ENCODE measurements at places on chromosomes 6 and 20.

DNA sequence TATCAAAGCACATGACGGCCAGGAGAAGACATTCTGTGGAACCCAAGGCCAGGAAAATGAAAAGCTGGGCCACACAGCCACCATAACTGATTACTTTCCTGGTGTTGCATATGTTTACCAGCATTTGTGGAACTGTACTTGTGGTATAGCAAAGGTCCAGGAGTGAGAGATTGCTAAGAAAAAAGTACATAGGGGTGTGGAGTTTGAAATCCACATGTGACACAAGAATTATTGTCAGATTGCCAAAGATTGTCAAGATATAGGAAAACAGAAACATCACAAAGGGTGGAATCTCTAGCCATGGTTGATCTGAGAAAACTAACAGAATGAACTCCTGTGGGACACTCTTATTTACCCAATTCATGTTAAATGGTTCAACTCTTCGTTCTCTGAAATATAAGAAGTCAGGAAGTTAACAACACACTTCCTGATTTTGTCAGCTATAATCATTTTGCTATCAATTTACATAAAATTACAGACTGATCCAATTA, at the start of gene OR2B2:
Gene OR2B2 (minus strand): TSS at position 441 of the 491 bp plus-strand sequence. CDS start 77 bp downstream, at position 364.
- DNase-seq = no peak

DNA sequence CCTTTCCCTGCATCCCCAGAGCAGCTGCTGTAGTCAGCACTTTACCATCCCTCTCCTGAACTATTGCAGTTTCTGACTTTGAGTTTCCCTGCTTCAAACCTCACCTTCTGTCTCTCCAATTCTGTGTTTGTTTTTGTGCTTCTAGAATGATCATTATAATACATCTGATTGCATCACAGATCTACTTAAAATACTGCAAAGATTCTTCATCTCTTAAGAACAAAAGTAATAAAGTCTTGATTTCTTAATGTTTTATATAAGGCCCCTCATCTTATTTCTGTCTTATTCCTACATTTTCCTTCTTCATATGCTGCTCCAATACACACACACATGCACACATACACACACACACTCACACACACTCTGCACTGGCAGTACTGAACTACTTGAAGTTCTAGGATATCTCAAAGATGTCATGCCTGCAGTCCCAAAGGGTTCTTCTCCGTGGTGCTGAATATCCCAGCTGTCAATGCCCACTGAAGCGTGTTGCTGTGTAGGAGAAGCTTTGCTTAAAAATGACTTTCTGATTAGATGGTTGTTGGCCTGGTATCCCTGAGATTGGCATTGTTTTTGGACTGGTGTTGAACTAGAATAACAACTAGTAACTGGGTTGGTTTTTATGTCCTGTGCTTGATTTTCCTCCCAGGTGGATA, 97.2 kb downstream of the MAP3K4 start:
- DNase-seq = no peak

DNA sequence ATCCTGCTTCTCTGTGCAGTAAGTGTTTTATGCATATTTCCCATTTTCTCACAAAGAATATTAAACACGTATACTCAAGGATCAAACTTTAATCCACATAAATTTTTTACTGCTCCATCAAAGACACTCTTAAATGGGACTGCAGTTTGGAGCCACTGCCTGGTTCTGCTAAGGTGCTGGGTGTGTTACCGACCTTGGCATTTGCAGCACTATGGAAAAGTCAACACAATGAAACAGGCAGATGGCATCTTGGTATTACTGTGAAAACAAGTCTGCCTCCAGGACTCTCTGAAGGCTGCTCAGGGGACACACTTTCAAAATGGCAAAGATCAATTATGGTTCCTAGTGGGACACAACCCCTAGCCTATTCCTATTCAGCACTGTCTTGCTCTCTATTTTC, 17.3 kb upstream of the HLA-G start:
- DNase-seq = no peak

DNA sequence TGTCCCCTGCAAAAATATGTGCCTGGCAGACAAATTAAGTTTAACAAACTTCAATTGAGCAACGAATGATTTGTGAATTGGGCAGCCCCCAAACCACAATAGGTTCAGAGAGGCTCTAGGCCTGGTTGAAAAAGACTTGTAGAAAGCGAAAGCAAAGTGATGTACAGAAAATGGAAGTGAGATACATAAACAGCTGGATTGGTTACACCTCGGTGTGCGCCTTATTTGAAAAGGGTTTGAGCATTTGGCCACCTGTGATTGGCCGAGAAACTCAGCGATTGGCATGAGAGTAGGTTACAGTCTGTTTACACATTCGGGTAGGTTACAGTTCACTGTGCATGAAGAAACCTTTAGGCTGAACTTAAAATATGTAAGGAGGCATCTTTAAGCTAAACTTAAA, 136.9 kb downstream of the CD83 start:
- DNase-seq = no peak

- DNase-seq = no peak
These were observed 422.8 kb downstream of the CBLN4 start for GRCh38 chr20:55582498-55582897.

GRCh38 chr6:56091159-56091869, 156.1 kb downstream of the COL21A1 start:
- no peak for DNase-seq

- DNase-seq = no peak
These were observed 10.1 kb upstream of the NXT1 start for GRCh38 chr20:23340524-23340923.

DNA sequence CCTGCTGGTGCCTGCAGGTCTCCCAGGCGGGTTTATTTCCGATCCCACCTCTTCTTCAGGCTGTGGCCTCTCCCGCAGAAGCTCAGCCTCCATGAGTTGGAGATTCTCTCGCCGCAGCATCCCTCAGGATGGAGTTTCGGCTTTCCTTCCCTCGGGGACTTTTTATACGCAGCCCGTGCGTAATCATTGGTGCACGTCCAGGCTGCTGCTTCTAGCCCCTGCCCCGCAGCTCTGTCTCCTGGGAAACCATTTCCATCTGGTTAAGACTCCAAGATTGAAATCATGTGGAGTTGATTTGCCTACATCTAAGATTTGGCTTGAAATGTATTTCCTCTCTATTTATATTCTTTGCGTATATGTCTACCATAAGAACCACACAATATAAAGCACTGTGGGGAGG, 46.7 kb upstream of the CARMIL1 start:
- no peak for DNase-seq

DNA sequence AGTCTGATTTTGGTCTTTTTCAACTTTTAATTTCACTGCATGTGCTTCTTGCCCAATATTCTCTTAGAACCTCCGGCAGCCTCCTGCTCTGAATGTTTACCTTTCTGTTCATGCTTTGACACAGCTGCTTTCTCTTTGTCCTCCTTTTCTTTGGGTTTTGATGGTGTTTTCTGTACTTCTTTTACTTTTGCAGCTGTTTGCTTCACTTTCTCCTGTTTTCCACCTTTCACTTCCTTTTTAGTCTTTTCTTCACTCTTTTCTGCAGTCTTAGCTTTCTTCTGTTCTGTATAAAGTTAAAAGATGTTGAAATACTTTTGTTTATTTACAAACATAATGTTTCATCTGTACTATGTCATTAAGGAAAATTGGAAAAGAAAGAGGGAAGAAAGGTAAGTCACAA, 133.1 kb downstream of the TRDN start:
- no peak for DNase-seq

DNA sequence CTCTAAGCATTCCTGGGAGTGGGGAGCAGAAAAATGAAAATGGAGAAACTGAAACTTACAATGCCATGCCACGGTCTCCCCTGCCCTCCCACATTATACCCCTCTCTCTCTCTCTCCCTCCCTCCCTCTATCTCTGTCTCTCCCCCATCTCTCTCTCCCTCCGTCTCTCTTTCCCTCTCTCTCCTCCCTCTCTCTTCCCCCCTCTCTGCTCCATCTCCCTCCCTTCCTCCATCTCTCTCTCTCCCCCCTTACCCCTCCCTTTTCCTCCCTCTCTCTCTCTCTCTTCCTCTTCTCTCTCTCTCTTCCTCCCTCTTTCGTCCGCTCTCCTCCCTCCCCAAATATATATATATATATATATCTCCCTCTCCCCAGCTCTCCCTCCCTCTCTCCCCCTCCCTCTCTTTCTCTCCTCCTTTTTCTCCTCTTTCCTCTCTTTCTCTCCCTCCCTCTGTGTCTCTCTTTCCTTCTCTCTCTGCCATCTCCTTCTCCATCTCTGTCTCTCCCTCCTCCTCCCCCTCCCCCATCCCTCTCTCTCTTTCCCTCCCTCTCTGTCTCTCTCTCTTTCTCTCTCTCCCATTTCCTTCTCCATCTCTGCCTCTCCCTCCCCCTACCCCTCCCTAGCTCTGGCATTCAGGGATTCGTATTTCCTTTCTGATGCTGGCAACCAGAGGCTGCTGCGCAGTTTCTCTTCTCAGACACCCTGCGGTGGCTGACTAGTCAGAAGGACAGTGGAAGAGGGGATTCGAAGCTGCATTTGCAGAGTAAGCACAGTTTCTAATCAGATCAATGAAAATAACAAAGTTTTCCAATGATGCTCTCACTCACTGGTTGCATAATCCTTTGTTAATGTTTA, 13.9 kb upstream of the VAPB start:
- no peak for DNase-seq

GRCh38 chr6:26336355-26337198, 28.4 kb upstream of the BTN3A2 start:
- no peak for DNase-seq

DNA sequence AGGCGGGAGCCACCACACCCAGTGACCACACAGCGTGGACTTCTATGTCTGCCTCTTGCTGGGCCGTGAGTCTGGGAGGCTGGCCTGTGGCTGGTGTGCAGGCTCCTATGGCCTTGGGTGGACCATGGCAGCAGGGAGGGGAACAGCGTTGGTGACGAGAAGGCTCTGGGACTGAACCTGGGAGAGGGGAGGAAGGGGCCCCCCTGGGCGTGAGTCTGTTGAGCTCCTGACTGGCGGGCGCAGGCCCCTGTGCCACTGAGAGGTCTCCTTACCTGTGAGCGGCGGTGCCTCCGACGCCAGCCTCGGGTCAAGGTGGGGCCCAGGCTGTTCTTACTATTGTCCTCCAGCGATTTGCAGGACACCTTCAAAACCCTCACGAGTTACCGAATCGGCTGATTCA, 12.8 kb upstream of the HELZ2 start:
- no peak for DNase-seq

GRCh38 chr6:123089226-123089625, 93.2 kb downstream of the CLVS2 start:
- DNase-seq = no peak

DNA sequence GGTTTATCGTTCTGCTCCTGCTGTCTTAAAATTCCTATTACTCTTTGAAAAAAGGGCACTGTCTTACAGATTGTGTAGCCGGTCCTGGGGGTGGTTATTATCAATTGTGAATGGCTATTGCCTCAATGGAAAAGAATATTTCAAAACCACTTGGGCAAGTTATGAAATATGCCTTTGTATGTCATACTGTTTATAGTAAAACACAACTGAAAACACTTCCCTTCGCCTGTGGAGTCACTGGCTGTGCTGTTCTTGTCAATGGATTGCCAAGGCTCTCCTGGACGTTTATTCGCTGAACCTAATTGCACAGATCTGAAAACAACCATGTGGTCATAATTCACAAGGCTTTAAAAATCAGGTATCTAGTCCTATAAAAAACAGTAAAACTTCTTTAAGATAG, 47.8 kb upstream of the TAGAP start:
- DNase-seq = no peak

GRCh38 chr6:130359736-130360135, 6.1 kb upstream of the TMEM200A start:
- DNase-seq = no peak

GRCh38 chr6:11596640-11597237, 59.2 kb downstream of the TMEM170B start:
- no peak for DNase-seq

DNA sequence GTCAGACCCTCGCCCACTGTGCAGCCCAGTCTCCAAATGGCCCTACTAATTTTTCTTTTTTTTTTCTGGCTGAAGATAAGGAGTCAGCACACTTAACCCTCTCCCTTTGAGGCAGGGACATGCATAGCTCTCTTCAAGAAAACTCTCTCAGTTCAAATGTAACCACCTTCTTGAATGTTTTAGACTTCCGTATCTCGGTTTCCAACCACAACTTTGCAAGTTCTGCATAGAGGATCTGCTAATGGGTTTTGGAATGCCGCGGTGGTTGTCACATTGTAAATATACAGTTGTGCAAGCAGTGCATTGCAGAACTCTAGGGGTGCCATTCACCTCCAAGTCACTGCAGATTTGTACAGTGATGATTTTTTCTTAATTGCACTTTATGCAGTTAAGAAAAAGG, 59.4 kb upstream of the SLC35B3 start:
- DNase-seq = no peak

- no peak for DNase-seq
These were observed 858 bp downstream of the RWDD1 start for GRCh38 chr6:116572162-116572561.

GRCh38 chr20:45087097-45087790, 13.7 kb downstream of the KCNS1 start:
- no peak for DNase-seq
